ENCODE measurements at places on chromosomes 7 and 10.

DNA sequence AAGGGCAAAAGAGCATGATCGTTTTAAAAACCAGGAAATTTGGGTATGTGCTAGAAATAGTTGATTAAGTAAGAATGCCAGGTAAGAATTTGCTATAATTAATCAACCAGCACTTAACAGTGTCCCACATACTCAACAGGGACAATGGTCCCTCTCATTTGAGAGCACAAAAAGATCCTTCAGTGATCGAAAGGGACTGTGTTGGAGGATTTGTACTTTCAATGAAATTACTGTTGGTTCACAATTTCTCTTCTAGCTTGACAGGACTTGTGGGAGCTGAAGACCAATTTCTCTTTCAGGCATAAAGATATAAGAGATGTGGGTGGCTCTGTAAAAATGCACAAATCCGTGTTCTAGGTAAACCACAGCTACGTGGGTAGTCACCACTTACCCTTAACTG, 12.5 kb upstream of the PLEKHS1 start:
- no peak for DNase-seq

DNA sequence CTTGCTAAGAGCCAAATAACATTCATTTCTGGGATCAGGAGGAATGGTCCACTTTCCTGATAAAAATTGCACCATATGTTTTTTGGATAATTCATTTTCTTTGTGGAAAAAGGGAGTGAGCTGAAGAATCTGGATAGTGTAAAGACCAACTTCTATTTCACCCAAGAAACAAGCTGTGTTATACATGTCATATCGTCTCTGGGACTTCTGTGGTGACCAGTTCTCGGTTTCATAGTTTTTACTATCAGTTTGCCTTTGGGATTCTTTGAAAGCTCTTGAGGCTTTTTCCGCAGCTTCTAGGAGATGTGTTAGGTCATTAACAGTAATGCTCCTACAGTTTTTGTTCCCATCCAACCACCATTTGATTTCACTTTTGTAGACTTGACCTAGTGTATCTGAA, 14.4 kb upstream of the SAMD9 start:
- no peak for DNase-seq

- DNase-seq, result no peak
Observed at GRCh38 chr10:29977171-29977570, 82.2 kb downstream of the JCAD start.

- no peak for DNase-seq
Observed at GRCh38 chr10:2438248-2438939, 629.0 kb upstream of the PFKP start.

DNA sequence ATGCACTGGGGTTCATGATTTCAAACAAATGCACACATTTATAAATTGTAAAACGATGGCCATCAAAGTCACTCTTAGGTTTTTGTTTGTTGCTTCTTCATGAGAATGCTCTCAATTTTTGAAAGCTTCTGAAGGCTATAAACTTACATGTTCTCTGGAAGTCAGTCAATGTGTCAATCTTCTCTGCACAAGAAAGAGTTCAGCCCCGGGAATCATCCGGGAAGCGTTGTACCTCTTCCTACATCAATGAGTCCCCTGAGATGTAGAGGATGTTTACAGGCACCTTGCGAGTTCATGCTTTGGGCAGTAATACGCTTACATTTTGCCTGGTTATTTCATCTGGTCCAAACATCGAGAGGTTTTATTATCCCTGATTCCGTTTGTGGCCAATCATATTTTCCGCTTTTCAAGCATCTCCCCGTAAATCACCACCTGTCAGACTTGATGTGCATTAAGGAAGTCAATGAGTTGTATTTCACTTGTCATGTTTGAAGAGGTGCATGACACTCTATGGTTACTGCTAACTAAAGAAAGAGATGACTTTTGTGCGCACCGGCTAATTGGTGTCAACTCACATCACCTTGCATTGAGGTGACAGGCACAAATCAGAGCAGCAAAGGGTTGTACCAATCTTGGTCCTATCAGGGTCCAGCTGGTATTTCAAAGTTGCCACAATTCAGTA, 750.7 kb downstream of the SORCS3 start:
- no peak for DNase-seq

DNA sequence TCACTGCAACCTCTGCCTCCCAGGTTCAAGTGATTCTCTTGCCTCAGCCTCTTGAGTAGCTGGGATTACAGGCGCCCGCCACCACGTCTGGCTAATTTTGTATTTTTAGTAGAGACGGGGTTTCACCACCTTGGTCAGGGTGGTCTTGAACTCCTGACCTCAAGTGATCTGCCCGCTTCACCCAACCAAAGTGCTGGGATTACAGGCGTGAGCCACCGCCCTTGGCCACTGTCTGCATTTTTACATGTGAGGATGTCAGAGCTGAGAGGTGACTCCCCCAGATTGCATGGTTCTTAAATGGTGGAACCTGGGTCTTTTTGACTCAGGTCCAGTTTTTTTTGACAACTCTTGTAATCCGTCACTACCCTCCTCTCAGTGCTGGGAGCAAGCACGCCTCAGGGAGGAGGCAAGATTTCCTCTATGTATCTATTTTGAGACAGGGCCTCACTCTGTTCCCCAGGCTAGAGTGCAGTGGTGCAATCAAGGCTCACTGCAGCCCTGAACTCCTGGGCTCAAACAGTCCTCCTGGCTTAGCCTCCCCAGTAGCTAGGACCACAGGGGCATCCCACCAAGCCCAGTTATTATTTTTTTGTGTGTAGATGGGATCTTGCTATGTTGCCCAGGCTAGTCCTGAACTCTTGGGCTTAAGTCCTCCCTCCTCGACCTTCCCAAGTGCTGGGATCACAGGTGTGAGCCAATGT, 1.2 kb upstream of the SRRT start:
- no peak for DNase-seq

GRCh38 chr10:23927576-23928325, 281.2 kb upstream of the KIAA1217 start:
- DNase-seq, result no peak

- DNase-seq, result peak; percentile 66
Observed at GRCh38 chr10:15748126-15748525, 28.4 kb upstream of the ITGA8 start.

GRCh38 chr10:12645449-12645848, 296.1 kb downstream of the CAMK1D start:
- DNase-seq, result no peak

DNA sequence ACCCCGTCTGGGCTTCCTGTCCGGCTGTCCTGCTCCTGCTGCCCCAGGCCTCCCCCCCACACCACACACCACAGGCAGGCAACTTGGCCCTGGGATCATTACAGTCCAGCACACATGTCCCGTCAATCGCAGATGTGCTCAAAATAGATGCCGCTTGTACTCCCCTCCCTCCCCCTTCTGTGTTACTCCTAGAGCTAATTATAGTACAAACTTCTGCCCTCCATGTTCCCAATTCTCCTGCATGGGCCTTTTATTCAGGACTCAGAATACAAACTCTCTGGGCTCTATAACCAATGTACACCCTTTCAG, at the start of gene SYNPO2L:
SYNPO2L (minus strand) TSS at position 40 of the 309 bp plus-strand sequence. CDS start 107 bp downstream, outside the sequence.
- DNase-seq, result no peak

- no peak for DNase-seq
Observed at GRCh38 chr10:35270100-35270499, 66.2 kb upstream of the CCNY start.

- no peak for DNase-seq
Observed at GRCh38 chr10:103692952-103693811, 162.2 kb downstream of the SH3PXD2A start.

- DNase-seq, result peak; percentile 55
Observed at GRCh38 chr10:10038348-10038747, 979.3 kb upstream of the CELF2 start.

- DNase-seq, result no peak
Observed at GRCh38 chr7:149824301-149824741, 13.9 kb upstream of the ZNF862 start.

DNA sequence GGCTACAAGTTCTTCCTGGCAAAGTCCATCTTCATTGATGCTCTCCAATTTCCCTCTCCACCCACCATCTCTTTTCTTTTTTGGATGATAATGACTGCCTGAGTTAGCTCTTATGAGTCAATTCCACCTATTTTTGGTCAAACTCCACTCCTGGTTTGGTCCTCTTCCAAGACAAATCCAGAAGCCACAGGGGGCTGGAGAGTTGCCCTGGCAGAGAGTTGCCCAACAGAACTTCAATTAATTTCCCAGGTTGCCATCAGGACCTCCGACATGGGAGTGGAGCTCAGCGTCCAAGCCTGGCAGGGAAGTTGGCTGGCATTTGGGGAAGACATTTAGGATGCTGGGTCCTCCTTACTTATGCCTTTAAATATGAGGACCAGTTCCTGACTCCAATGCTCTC, 29.2 kb upstream of the KCNMA1 start:
- DNase-seq, result no peak

DNA sequence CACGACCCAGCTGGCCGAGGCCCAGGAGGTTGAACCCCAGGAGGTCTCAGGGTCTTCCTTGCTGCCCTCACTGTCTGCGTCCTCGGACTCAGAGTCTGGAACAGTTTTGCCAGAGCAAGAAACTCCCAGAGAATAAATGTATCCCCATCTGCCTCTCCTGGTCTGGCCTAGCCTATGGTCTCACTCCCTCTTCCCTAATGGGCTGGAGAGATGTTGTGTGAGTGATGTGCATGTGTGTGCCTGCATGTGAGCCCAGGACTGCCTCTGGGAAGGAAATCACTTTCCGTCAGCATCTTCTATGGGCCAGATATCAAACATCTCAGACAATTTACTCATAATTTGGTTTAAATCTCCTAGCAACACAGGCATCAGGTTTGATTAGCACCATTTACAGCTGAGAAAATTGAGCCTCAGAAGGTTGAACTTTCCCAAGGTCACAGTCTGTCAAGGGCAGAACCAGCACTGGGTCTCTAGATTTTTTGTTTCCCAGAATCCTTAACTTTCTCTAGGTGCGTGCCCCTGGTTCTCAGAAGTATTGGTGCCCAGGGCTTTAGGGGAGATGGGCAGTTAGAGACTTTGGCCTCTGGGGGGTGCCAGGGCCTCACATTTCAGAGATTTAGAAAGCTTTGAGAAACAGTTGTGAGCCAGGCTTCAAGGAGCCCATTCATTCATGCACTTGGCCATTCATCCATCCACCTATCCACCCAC, 4.9 kb downstream of the TMEM270 start:
- peak; percentile 74 for DNase-seq

DNA sequence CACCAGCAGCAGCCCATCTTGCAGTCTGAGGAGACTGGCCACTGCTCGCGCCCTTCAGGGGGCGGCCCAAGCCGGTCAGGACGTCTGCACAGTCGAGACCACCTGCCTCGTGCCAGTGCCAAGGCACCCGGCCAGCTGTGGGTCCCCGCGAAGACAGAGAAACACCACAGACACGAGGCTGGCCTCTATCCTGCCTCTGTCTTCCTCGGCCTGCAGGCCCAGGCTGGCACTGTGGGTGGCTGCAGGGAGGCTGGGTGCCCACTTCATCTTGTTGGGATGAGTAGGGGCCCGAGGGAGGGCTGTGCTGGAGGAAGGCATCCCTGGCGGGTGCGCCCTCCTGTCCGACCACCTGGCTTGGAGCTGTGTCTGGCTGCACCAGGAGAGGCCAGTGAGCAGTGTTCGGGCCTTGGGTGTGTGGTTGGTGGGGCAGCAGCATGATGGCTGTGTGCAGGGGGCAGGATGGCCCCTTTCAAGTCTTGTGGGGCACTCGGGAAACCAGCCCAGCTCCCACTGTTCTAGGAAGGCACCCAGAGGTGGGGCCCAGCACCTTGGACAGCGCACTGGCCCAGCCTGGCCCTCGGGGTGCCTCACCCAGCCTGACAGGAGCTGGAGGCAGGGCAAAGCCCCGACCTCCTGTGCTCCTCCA, 7.3 kb downstream of the DPYSL4 start:
- no peak for DNase-seq

DNA sequence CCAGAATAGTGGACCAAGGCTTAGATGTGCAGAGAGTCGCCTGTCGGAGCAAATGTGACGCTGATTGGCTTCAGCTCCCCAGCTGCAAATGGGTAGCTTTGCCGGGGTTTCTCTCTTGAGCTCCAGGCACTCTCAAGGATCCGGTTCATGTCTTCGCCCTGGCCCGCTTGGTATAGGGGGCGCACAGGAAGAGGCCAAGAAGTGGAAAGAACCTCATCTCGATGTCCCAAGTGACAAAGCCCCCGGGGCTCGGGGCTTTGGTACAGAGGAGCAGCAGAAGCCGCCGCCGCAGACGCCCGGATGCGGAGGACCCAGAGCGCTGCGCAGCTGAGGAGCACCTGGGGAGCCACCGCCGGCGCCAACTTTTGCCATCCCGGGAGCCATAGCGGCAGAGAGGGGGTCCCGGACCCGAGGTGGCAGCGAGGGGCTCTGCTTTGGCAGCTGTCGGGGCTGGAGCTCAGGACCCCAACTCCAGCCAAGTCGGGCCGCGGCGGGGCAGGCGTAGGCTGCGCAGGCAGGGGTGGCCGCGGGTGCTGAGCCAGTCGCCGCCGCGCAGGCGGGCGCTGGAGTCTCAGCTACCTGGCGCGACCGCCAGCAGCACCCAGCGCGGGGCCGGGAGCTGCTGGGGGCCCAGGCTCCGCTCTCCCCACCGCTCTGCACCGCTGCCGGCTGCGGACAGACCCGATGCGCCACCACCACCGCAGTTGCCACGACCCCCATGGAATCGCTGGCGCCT, 466.6 kb downstream of the XPNPEP1 start:
- DNase-seq, result no peak

DNA sequence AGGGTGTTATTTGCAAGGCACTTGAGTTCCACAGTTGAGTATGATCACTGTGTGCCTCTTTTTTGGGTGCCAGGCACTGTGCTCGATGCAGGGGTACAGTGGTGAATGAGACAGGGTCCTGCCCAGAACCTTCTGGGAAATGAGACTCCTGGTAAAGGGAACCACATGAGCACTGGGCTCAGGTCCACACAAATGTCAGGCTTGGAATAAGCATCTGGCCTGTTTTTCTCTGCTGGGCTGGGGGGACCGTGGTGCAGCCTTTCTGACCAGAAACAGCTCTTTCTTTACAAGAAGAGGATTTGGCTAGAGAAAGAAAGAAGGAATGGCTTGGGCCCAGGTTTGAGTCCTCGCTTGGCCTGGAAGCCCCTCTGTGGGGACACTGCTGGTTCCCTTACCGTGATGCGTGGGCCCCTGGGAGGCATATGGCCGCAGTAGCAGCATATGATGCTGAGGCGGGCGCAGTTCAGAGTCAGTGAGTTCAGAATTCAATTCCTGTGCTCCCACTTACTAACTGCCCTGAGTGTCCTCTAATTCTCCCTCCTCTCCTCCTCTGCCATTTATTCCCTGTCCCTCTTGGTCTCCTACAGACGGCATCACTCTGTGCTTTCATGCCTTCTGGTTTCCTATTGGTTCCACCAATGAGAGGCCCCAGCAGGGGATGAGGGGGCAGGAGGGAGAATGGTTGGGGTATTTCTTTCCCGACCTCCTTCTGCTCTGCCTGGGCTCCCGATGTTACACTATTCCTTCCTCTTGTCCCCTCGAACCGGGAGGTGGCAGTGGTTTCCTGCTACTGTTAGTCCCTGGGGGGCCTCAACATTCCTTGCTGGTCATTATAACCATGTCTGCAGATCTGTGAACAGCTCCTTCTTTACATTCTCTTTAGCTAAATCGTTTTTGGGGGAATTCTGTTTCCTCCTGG, 9.6 kb upstream of the KCP start:
- DNase-seq, result peak; percentile 34
